ENCODE measurements at places on chromosomes 5 and 9.

GRCh38 chr5:83487155-83487554, 15.6 kb downstream of the VCAN start:
- DNase-seq = no peak

- DNase-seq = no peak
Observed at GRCh38 chr9:106962615-106963363, 99.8 kb downstream of the ZNF462 start.

DNA sequence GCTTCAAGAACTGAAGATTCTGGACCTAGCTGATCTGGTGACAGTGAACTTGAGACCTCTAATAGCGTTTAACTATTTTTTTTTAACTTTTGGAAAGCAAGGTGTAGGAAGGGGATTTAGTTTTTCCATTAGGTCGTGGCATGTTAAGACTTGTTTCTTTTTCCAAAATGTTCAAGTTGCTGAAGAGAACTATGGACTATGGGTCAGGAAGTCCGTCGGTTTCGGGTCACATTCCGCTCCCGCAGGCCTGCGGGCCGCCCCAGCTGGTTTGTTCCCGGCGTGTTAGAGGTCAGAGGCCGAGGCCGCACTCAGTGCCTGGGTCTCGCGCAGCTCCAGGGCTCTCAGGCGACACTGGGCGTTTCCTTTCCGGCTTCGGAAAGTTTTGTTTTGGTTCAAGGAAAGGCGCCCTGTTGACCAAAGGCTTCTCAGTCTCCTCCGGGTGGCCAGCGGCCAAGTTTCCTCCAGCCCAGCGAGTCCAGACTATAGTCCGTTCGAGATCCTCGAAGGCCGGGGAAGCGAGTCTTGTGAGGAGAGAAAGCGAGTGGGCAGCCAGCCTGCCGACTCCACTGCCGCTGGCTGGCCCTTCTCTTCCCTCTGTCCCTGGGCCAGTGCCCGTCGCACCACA, 586 bp upstream of the FCHO2 start:
- DNase-seq = no peak

GRCh38 chr5:137641148-137641547, 94.7 kb downstream of the KLHL3 start:
- no peak for DNase-seq

DNA sequence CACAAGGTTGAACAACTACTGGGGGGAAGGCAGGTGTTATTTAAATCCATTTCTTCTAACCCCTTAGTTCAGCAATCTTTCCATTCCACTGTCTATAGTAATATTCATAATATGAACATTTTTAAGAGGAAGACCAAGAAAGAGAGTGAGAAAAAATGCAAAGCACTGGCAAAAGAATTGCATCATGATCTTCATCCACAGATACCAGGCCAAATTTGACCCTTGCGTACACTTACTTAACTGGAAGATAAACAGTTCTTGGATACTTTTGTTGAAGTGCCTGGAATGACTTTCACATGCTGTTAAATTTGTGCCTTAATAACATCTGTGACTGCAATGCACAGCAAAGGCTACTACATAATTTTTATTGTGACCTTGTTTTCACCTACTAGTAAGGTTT, 1.8 kb downstream of the PFDN1 start:
- no peak for DNase-seq

- no peak for DNase-seq
Observed at GRCh38 chr9:111064160-111064837, 26.0 kb upstream of the LPAR1 start.

DNA sequence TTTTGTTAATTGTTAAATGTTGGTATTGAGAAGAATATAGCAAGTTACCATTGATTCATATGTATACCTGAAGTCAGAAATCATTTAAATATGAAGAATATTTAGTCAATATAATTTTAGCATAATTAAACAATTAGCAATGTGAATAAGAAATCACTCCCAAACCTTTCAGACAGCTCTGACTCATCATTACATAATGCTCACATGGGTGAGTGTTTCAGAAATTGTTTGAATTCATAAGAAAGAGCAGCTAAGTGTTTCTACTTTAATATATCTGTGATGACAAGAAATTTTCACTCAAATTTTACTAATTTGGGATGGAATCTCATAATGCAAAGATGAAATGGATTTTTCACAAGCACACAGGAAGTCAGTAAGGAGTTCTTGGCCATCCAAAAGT, 42.0 kb upstream of the CDC42SE2 start:
- DNase-seq = peak; percentile 36

DNA sequence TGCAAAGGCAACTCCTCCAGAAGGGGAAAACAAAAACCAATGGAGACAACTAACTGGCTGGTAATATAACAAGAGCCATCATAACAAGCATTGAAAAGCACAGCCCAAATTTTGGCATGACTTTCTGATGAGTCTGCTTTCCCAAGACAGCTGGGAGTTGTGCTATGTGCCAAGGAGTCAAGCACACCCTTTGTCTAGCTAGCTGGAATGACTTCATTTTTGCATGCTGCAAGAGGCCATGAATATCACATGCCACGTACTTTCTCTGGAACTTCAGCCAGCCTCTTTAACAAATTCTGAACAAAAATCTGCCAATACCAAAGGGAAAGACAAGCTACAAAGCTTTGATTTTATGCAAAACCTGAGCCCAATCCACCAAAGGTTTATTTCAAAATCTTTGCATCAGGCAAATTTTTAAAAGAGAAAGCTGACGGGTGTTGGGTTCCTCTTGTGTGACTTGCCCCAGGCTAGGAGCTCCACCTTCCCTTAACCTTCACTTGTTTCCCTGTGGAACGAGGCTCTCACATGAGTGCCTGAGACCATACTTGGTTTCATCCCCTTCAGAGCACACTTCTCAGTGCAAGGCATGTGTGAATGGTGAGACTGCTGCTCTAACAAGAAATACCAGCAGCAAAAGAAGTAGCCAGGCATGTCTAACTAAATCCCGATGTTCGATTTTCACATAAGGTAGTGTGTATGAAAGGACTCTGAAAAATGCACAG, 47.3 kb downstream of the S1PR3 start:
- DNase-seq = peak; percentile 54

Data from NCI-H226 (cell line).